T-helper 17 cell (primary cell): ENCODE measurements at places on chromosomes 16 and 17.
A peak's percentile ranks its signal among the peaks of the same experiment; 100 is the strongest.

DNA sequence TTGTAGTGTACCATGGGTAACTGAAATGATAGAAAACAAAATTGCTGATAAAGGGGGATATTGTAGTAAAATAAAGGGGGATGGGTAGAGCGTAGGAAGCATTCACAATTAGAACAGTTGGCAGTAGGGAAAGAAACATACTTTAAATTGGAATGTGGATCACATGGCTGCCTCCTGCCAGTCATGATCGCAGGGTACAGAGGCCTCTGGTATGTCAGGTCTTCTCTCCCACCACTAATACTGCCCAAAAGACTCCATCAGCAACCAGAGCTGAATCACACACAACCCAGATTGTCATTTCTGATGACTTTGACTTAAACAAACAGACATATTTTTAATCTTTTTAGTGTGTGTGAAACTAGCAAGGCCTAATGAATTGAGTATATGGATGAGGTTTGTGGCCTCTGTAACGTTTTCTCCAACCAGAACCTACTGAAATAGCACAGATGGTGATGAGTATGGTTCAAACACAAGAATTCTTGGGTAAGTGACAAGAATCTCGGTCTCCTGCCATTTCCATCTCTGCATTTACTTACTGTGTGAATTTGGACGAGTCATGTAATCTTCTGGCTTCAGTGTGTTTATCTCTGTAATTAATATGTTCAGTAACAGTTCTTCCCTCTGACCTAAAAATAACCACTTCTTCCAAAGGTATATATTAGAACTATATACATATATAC lies 112.6 kb downstream of the USP22 start:
- no peak for DNase-seq

DNA sequence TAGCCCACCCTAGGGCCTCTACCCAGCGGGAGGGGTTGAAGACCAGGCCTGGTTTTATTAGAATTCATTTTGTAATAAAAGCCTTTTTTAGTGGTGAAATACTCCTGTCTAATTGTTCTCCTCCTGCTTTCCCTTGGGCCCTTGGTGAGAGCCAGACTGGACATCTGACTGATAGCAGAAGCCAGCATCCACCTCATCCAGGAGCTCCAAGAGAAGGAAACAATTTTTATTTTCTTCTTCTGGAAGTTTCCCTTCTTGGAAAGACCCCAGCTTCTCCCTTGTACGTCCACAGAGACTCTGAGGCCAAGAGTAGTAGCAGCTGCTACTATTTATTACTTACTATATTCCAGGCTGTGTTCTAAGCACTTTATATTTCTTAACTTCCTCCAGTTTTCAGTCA lies 4.0 kb upstream of the PHKG2 start:
- no peak for DNase-seq

GRCh38 chr16:12582696-12583095 lies 221.0 kb downstream of the CPPED1 start:
- DNase-seq: no peak

GRCh38 chr16:16798504-16798903 lies 419.6 kb downstream of the NPIPA7 start:
- no peak for DNase-seq

GRCh38 chr17:10127819-10128425 lies 70.5 kb downstream of the GAS7 start:
- no peak for DNase-seq

- DNase-seq: no peak
These were observed 52.5 kb downstream of the LITAF start for GRCh38 chr16:11534262-11534661.

GRCh38 chr16:10964891-10965326 lies 20.5 kb downstream of the CLEC16A start:
- DNase-seq: peak; percentile 28

DNA sequence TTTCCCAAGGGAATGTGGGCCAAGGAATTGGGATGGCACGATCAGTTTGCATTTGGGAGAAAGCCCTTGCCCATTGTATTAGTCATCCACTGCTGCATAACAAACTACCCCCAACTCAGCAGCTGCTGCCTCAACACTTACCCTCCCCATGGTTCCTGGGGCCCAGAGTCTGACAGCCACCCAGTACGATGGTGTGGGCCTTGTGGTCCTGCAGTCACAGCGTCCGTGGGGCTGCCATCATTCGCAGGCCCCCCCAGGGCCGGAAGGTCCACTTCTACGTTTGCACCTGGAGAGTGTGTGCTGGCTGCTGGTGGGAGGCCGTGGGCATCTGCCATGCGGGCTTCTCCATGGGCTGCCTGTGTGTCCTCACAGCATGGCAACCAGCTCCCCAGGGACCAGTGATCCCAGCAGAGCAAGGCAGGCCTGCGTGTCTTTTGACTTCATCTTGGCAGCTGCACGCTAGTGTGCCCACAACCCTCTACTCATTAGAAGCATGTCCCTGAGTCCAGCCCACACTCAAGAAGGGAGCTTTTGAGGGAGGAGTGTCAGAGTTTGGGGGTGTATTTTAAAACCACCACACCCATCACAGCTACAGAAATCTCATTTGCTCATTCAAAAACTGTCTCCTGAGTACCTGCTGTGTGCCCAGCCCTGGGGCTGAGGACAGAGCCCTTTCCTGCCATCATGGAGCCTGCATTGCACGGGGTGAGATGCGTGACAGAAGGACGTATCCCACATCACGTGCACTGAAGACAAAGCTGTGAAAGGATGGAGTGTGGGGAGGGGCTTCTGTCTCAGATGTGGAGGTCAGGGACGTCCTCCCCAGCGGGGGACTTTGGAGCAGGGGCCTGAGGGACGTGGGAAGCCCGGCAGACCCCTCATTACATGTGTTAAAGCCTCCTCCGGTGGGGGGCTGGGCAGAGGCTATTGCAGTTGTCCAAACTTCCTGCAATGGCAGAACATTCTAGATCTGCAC lies 185.0 kb upstream of the ZNF469 start:
- DNase-seq: no peak

GRCh38 chr17:76085731-76086366 lies 6.9 kb downstream of the ZACN start:
- no peak for DNase-seq

- no peak for DNase-seq
These were observed 9.0 kb upstream of the LONP2 start for GRCh38 chr16:48235058-48235555.
